PC-3 (cell line): ENCODE measurements at places on chromosomes 3 and 15. TPM values are rescaled to one million over a fixed set of nuclear protein-coding genes. Genes with fewer than 3 reads are reported as not detected.

Gene EPHB1
- total RNA-seq, result 0.69 and 0.92 TPM in 2 replicates

Gene GRAMD1C
- total RNA-seq, result 2.8 and 4.5 TPM in 2 replicates

Gene MESP1
- total RNA-seq, result 32.9 and 49.4 TPM in 2 replicates

Gene SKOR1
- total RNA-seq, result 0.11 and 0.35 TPM in 2 replicates

Gene FEZF2
- not detected in 2 replicates for total RNA-seq

Gene IL12A
- 6.5 and 8.3 TPM in 2 replicates for total RNA-seq

Gene MST1R
- 39.0 and 70.6 TPM in 2 replicates for total RNA-seq

Gene NANOGP8
- not detected in 2 replicates for total RNA-seq

Gene CISH
- 1.6 and 2.3 TPM in 2 replicates for total RNA-seq

Gene KIF15
- 19.1 and 31.8 TPM in 2 replicates for total RNA-seq

Gene ALS2CL
- total RNA-seq, result 30.1 and 36.3 TPM in 2 replicates

Gene ZNF385D
- total RNA-seq, result 2.9 and 5.9 TPM in 2 replicates

Gene PTH1R
- not detected in 2 replicates for total RNA-seq
